ENCODE measurements at places on chromosomes 7 and 10.
A peak's percentile ranks its signal among the peaks of the same experiment; 100 is the strongest.

DNA sequence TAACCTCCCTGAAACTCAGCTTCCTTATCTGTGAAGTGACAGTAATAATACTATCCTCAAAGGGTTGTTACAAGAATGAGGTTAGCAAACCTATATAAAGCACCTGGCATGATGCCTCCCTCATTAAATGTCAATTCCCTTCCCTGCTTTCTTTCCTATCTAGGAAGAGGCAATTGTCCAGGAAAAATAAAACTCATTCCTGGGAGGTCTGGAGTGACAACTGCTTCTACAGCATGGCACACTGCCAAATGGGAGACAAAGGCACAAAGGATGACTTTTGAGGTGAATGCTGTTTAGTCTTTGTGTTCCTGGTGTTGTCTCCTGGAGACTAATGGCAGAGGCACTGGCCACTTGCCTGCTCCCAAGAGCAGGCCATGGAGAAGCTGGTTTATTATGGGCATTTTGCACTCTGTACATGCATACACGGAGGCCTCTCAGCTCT is 32.2 kb upstream of the PDE1C start:
- no peak for DNase-seq

DNA sequence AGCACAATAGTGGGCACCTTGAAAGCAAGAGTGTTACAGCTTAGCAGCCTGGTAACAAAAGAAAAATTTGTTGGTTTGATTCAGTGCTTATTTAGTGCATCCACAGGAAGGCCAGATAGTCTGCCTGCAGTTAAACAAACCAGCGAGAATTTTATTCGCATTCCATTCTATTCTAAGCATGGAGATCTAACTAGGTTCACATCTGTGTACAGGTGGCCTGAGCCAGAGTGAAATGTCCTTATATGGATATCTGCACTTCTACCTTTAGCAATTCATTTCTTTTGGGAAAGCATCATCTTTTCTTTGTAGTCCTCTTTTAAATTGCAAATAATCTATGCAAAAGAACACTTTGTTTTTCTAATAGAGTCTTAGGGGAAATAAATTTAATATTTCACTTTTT is 659.0 kb upstream of the FZD8 start:
- no peak for DNase-seq

- DNase-seq, result no peak
Measured at GRCh38 chr10:98326621-98327027, 58.6 kb upstream of the LOXL4 start.

GRCh38 chr10:35006836-35007235 is 83.3 kb downstream of the CUL2 start:
- DNase-seq, result no peak

GRCh38 chr10:70634011-70634410 is 31.5 kb upstream of the PRF1 start:
- no peak for DNase-seq

GRCh38 chr7:149605696-149606095 is 108.1 kb upstream of the ZNF746 start:
- no peak for DNase-seq

DNA sequence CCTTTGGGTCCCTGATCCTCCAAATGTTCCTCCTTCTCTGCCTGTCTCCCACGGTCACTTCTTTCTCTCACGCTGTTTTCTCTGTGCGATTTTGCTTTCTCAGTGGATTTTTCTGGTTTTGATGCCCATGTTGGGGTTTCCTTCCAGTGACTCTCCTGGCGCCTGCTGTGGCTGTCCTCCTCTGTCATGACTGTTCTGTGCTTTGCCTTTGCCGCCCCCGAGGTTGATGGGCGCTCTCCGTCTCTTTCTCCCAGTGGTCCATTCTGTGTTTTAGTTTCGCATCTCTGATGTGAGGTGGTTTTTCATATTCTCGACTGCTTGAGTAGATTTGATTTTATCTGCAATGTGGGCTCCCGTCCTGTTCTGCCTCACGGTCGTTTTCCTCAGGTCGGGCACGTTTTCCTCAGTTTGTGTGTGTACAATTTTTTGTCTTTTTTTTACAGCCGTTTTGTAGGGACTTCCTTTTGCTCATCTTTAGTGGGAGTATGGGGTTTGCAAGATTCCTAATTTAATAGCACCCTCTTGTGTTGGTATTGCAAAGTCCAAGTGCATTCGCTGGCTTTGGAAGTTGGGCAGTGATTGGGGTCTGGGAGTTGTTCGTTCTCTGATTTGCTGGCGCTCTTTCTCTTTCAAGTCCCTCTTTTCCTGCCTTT is 100.0 kb downstream of the INPP5A start:
- DNase-seq, result peak; percentile 15

- DNase-seq, result no peak
Measured at GRCh38 chr10:70615784-70616522, 13.4 kb upstream of the PRF1 start.

DNA sequence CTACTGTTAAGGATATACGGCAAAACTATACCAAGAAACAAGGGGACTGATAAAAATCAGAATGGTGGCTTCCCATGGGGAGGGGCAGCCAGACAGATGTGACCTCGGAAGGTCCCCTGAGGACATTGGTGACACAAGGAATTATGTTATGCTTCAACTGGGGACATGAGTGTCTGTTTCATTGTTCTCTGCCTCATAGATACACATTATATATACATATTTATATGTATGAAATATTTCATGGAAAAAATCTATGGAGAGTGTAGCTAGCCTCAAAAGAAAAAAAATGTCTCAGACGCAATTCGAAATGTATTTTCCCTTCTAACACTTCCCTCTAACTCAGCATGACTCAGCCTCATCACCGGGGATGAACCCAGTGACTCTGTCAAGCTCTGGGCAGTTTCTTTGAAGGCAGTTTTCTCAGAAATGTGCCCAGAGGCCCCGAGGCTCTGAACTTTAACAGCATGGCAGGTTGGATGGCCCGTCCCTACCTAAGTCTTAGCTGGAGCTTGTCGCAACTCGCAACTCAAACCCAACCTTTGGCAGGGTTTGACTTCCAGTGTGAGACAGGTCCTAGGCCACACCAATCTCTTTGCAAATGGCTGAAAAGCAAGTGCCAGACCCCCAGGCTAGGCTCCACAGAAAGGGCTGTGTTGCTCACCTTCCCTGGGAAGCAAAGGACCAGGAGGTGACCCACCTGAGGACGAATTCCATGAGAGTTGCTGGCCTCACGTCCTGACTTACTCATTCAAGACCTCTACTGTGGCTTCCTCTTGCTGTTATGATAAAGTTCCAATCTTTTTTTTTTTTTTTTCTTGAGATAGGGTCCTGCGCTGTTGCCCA is 86.9 kb downstream of the CARD11 start:
- no peak for DNase-seq

DNA sequence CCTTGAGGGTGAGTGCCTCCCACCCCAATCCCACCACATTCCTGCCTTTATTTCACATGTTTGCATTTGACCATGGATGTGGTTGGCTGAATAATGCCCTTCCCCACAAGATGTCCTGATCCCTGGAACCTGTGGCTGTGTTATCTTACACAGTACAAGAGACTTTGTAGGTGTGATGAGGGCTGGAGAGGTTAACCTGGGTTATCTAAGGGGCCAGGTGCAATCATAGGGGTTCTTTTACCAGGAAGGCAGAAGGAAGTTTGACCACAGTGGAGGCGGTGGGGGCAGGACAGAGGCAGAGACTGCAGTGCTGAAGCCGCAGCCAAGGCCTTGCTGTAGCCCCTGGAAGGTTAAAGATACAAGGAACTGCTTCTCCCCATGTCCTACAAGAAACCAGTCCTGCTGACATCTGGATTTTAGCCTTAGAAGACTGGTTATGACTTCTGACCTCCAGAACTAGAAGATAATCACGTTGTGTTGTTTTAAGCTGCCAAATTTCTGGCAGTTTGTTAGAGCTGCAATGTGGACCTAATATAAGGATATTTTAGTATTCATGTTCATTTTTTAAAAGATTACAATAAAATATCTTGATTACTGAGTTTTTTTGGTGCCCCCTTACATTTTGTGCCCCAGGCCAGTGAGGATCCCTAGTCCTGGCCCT is 136.6 kb downstream of the ARHGAP22 start:
- no peak for DNase-seq

DNA sequence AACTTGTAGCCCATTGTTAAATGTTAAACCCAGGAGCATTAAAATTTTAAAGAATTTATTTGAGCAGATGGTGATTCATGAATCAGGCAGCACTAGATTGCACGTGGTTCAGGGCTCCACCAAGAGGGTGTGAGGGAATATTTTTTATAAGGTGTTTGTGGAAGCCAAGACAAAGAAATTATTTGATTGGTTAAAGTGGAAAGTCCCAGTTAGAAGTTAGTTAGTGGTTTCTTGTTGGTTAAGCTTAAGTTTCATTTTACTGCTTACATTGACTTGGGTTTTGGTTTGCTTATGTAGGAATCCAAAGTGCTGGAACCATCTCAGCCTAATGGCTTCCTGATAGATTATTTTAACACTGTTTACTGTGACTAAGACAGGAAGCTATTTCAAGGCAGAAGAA is 906.2 kb downstream of the LRMDA start:
- no peak for DNase-seq

DNA sequence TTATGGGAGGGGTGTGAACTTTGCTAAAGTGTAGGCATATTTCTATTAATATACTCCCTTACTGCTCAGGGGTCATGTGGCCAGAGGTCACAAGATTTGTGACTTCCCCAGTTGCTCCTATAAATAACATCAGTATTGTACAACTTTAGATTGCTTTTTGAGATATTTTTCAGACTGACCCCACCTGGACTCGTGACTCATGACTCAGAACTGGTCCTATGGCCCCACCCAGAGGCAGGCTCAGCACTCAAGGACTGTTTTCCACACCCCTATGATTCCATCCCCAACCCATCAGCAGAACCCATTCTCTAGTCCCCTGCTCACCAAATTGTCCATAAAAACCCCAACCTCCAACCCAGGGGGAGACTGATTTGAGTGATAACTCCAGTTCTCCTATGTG is 2.7 kb upstream of the CUL2 start:
- DNase-seq, result no peak

DNA sequence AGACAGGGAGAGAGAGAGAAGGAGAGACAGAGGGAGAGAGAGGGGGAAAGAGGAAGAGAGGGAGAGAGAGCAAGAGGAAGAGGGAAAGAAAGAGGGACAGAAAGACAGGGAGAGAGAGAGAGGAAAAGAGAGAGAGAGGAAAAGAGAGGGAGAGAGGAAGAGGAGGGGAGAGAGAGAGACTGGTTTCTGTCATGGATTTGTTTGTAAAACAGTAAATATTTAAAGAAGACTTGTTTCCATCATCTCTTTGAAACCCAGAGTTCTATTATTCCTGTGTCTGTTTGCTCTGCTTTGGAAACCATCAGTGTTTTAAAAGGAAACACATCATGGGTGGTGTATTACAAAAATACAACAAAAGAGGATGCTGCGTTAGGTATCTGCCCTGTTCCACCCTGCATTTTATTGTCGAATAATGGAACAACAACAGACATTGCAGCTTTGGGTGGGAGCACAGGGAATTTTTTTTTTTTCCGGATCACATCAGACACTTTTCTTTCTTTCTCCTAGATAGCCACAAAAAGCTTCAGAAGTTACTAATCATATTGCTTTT is 150.7 kb upstream of the RSU1 start:
- DNase-seq, result no peak

DNA sequence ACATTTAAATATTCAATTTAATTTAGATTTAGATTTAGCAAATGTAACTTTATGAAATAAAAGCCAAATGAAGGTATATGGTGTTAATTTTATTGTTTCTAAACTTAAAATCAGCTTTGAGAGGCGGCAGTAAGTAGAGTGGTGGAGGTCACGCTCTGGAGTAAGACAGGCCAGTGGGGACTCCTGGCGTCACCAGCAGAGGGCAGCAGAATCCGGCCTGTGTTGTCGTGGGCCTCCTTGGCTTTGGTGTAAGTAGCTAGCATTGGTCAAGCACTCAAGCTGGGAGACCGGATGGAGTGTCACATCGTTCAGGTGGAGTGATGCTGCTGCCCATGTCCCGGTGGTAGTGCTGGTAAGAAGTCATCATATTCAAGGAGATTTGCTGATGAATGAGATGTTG is 98.7 kb upstream of the DNAJB6 start:
- no peak for DNase-seq

- no peak for DNase-seq
Measured at GRCh38 chr7:17774248-17774647, 166.0 kb downstream of the SNX13 start.

GRCh38 chr7:154906201-154906600 is 96.7 kb downstream of the PAXIP1 start:
- DNase-seq, result no peak

DNA sequence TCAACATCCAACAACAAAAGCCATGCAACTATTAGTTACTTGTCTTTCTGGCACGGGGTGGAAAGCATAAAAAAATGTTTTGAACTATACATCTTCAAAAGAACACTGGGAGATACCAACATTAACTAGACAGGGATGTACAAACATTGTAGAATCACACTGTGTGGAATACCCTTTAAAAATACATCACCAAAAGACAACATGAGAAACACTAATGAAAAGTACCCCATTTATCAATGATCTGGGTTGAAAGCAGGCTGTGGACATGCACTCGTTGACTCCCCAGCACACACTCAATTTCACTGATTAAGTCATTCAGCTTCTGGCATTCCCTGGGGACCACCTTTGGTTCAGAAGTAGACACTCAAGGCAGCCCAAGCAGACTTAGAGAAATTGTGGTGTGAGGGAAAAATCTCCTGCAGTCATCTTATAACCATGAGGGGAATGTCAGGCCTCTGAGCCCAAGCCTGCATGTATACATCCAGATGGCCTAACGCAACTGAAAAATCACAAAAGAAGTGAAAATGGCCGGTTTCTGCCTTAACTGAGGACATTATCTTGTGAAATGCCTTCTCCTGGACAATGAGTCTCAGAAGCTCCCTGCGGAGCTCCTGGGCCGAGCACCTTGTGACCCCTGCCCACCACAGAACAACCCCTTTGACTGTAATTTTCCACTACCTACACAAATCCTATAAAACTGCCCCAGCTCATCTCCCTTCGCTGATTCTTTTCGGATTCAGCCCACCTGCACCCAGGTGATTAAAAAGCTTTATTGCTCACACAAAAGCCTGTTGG is 53.0 kb downstream of the CACUL1 start:
- DNase-seq, result no peak

GRCh38 chr7:44131173-44132029 is 8.1 kb upstream of the POLD2 start:
- DNase-seq, result peak; percentile 63

- no peak for DNase-seq
Measured at GRCh38 chr7:51082096-51082840, 234.3 kb downstream of the COBL start.

DNA sequence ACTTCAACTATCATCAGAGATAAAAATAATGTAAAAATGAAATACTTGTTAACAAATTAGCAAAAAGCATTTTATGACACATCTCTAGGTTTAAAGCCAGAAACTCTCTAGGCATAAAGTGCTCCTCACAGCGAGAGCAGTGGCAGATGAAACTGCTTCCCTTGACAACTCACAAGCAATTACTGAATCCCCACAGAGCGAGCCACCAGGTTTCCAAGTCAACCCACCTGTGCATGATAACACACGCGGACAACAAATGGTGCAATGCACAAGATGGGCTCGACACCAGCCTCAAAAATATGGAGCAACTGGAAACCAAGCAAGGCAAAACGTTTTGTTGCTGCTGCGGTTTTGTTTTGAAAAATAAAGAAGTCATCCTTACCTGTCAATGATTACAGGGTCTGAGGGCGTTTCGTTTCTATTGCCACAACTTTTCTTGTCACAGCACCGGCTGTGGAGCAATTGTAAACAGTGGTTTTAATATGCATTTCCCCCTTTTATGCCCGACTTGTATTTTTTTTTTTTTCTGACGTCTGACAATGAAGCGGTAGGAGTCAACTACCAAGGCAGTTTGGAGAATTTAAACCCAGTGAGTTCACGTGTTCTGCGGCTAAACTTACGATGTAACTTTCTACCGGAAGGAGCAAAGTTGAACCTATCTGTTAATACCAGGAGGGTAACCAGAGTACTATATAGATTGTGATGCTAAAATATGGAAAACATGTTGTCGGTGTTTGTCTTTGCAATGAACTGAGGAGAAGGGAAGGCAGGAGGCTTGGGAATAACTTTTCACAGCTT is 7.0 kb downstream of the EBF3 start:
- no peak for DNase-seq

All from NCI-H1694 treated with DMSO at 0.1 percent for 48 hours (cell line).